Dermis blood vessel endothelial cell (primary cell): ENCODE measurements at places on chromosomes 4 and X. TPM values are rescaled to one million over a fixed set of nuclear protein-coding genes. Genes with fewer than 3 reads are reported as not detected.

DNA sequence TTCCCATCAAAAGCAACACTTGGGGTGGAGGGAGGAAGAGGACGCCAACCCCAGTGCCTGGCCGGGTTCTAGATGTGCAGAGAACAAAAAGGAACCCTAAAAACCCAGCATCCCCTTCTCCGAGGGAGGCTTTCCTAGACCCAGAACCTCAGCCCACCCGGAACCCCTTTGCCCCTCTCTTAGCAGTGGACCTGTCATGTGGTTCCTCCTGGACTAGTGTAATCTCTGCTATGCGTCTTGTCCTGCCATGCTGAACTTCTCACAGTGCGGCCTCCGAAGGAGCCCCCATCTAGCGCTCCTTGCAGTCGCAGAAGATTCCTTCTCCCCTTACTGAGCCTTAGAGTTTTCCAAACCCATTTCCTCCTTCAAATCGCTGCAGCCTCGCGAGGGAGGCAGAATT lies 1.1 kb upstream of the PRRG3 start:
- no peak for DNase-seq

DNA sequence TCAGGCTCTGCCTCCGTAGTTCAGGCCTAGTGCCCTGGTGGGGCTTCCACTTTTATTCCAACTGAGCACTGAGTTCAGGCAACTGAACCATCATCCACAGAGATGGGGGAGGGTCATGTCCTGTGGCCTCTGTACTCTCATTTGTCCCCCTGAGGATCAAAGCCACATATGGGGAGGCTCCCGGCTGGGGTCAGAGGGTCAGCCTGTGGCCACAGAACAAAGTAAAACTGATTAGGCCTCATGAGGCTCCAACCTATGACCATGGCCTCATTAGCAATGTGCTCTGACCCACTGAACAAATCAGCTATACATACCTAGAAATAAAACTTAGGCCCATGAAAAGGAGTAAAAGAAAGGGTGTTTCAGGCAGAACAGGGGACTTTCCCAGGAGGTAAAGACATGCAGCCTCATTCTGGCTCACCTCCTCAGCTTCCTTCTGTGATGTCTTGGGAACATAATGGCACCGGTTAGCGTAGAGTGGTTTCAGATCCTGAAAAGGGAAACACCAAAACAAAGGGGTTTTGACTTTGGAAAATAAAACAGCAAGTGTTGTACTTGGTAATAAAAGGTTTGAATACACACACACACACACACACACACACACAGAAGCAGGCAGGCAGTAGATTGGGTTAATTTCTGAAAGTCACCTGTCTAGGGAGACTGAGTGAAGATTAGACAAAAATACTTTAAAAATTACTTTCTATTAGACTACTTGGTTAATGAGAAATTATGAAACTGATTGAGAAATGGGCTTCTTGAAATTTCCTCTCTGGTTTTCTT lies 24.3 kb downstream of the TMEM255A start:
- no peak for DNase-seq

GRCh38 chr4:174828845-174829701 lies at the start of gene GLRA3:
GLRA3 (minus strand) TSS chr4:174829247; CDS start chr4:174828811, 436 bp downstream.
- no peak for DNase-seq

GRCh38 chrX:39764441-39764914 lies 333.3 kb downstream of the BCOR start:
- no peak for DNase-seq

GRCh38 chr4:139624441-139625092 lies 41.1 kb upstream of the MGST2 start:
- DNase-seq: no peak

DNA sequence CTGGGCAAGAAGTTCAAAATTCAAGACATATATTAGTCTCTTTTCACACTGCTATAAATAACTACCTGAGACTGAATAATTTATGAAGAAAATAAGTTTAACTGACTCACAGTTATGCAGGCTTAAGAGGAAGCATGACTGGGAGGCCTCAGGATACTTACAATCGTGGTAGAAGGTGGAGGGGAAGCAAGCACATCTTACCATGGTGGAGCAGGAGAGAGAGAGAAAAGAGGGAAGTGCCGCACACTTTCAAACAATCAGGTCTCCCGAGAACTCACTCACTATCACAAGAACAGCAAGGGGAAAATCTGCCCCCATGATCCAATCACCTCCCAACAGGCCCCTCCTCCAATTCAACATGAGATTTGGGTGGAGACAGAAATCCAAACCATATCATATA lies 273.3 kb upstream of the RASGEF1B start:
- DNase-seq: no peak

DNA sequence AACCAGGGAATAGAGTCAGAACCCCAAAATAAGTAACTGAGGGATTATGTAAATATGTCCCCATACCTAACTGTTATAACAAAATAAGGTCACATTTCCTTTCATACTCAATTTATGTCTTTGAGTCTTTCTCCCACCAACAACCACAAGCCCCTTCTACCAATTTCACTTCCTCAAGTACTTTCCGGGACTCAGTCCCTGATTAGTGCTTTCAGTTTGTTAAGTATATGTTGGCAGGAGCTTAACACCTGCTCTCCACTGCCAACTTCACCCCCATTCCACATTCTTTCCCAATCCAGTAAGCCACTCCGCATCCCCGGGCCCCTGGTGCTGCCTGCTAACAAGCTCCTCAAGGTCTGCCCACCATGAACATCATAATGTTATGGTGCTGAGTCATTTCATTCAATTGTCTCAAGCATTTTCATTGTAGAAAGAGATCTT lies 71.3 kb upstream of the SPRY1 start:
- peak; percentile 36 for DNase-seq

- no peak for DNase-seq
Measured at GRCh38 chrX:30910124-30910860, 21.2 kb upstream of the TAB3 start.

DNA sequence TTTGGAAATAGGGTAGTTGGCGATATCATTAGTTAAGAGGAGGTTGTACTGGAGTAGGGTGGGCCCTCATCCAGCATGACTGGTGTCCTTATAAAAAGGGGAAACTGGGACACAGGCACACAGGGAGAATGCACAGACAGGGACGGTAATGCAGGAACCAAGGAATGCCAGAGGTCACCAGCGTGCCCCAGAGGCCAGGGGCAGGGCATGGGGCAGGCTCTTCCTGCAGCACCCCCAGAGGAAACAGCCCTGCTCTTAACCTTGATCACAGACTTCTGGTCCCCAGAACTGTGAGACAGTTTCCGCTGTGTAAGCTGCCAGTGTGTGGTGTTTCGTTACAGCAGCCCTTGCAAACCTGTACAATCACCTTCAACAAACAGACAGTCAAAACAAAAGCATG lies 15.9 kb upstream of the STOX2 start:
- DNase-seq: no peak

- no peak for DNase-seq
Measured at GRCh38 chr4:158793021-158793420, 24.2 kb downstream of the FNIP2 start.

DNA sequence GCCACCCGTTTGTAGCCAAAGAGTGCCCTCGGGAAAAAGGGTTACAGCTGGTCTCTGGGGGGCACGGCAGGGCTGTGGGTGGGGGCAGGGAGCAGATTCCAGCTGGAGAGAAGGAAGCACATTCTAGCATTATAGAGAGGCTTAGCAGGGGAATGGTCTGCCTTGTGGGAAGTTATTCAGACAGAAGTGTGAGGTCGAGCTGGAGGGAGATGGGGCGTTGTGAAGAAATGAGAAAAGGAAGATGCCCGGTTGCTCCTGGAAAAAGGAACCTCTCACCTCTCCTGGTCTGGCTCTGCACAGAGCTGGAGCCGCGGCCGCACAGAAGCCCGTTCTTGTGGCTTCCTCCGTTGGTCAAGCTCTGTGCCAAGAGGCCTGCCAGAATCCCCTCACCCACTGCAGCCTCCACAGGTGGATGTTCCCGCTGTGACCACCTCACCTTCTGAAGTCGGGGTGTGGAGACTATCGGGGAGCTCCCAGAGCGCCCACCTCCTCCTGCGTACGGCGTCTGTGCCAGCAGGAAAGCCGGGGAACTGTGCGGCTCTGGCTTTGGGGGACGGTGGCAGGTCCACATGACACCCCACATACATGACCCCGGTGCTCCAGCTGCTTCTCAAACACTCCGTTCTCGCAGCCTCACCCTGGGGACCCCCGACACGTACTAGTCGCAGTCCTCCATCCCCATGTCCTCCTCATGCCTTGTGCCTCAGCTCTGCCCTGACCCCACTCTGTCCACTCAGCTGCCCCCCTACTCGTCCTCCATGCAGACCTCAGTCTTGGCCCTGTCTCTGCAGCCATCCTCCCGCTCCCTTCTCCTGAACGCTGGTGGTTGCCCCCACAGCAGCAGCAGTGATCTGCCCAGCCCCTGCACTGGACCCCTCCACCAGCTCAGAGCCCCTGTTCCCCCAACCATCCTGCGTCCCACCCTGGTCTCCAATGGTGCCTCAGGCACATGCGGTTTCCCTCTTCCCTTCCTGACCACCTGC lies 52.2 kb upstream of the HGFAC start:
- DNase-seq: no peak

DNA sequence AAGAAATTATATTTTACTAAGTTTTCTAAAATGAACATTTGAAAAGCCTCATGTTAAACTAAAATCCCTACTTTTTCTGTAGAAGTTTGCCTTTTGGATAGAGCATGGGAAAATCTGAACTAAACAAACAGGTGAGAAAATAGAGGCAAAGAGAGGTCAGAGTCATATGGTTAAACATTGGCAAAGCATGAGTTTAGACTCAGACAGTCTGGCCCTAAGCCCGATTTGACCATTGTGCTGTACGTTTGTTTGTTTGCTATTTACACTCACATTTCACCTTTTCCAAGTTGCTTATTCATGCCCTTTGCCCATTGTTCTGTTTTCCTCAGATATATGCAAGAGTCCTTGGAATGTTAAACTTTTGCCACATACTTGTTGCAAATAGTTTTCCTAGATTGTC lies 85.4 kb downstream of the TIGD2 start:
- no peak for DNase-seq

GRCh38 chrX:147876849-147877646 lies 34.7 kb upstream of the FMR1 start:
- DNase-seq: no peak

DNA sequence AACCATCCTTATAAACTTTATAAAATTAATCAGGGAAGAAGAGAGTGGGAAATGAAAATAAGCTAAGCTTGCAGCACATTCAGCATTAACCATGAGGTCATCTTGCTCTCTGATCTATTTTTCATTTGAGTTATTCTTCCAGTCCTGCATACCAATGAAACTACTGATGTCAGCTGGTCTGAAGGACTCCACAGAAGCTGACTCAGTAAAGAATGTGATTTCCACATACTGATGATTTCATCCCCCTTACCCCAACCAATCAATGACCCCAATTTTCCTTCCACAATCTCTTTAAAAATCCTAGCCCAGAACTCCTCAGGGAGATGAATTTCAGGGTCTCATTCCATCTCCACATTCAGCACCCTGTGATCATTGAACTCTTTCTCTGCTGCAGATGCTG lies 18.8 kb upstream of the DSPP start:
- no peak for DNase-seq

GRCh38 chr4:42216664-42217063 lies 64.2 kb upstream of the BEND4 start:
- DNase-seq: no peak

DNA sequence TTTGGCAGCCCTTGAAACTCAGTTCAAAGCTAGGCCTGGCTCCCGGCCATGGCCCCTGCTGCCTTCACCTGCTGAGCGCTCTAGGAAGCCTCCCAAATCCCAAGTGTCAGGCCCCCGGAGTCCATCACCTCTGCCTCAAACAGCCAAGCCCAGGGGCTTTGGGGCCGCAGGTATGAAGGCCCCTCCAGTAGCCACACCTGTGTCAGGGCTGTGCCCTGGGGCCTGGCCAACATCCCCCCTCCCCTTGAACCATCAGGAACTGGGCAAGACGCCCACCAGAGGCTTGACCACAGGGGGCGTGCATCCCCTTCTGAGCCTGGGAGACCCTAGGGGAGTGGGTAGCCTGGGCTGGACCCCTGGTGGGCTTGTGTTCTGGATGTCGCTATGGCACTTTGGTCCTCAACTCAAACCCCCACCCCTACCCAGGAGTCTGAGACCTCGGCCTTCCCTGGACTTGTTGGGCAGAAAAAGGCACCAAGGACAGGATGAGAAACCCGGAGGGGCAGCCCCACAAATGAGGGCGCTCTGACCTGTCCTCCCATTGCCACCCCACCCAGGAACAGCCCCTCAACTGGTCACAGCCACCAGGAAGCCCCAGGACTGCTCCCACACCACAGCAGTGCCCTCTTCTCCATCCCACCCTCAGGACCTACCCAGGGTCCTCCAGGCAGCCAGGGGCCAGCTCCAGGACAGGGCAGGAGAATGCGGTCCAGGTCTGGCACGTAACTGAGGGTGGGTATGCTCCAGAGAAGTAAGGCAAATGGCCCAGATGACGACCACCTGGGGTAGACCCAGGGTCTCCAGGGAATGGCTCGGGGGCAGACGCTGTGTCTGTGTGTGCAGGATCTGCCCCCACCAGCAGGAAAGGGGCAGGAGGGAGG lies 4.2 kb upstream of the SLBP start:
- no peak for DNase-seq

PDGFC gene
- 27.1 and 47.3 TPM in 2 replicates for total RNA-seq

UBE2K gene
- total RNA-seq: 16.0 and 31.6 TPM in 2 replicates

FAM241A gene
- 19.2 and 20.3 TPM in 2 replicates for total RNA-seq

FRMD7 gene
- total RNA-seq: not detected in 2 replicates

CCKAR gene
- not detected in 2 replicates for total RNA-seq

RPL34 gene
- total RNA-seq: 572 and 777 TPM in 2 replicates

EFNB1 gene
- total RNA-seq: 30.0 and 43.4 TPM in 2 replicates

AMBN gene
- not detected in 2 replicates for total RNA-seq

CLIC2 gene
- 19.2 and 23.6 TPM in 2 replicates for total RNA-seq
